ENCODE measurements at places on chromosomes 4 and X.
A peak's percentile ranks its signal among the peaks of the same experiment; 100 is the strongest.

- no peak for DNase-seq
Measured at GRCh38 chr4:36439556-36439955, 158.1 kb downstream of the DTHD1 start.

DNA sequence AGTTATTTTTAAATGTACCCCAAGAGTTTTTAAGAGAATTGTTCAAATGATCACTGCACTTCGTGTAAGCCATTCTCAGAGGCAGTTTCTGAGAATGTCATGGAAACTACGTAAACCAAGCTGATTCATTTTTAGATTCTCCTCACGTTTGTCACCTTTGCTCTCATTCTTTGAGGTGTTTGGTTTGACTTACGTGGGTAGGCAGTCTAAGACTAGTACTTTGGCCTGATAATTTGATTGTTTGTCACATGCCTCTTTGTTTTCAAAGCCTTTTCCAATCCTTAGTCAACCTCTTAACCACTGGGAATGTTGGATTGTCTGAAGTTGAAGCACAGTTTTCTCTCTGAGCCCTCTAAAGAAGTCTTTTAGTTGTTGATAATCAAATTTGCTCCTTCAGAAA lies 10.5 kb downstream of the SEPTIN11 start:
- peak; percentile 7 for DNase-seq

DNA sequence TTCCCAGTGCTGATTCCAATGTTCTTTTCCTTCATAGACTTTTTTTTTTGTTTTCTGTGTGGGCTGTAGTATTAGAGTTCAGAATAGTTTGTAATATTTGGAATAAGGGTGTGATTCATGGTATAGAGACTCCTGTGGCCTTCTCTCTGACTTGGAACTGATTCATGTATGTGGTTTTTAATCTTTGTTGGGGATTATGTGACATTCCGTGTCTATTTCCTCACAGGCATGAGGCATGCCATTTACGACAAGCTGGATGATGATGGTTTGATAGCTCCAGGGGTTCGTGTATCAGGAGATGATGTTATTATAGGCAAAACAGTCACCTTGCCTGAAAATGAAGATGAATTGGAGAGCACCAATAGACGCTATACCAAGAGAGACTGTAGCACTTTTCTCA lies 44.4 kb downstream of the POLR2B start:
- DNase-seq = no peak

DNA sequence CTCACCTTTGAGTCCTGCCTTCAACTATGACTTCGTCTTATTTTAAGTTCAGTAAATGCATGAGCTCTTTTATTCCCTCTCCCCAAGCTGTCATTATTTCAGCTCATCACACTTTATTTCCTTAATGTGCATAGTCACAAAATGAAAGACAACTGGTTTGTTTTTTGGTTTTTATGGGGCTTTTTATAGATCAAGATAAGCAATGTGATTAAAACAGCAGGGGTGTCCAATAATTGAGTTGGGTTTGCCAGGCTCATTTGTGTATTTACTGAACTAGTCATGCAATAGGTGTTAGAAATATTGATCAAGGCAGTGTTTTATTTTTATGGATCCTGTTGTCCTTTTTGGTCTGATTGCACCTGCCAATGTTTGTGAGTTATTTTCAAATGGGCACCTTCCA lies 102.2 kb downstream of the FRMPD4 start:
- no peak for DNase-seq

- DNase-seq = no peak
Measured at GRCh38 chr4:52836120-52836519, 26.0 kb upstream of the RASL11B start.

GRCh38 chr4:31474221-31474620 lies 754.1 kb downstream of the PCDH7 start:
- no peak for DNase-seq

DNA sequence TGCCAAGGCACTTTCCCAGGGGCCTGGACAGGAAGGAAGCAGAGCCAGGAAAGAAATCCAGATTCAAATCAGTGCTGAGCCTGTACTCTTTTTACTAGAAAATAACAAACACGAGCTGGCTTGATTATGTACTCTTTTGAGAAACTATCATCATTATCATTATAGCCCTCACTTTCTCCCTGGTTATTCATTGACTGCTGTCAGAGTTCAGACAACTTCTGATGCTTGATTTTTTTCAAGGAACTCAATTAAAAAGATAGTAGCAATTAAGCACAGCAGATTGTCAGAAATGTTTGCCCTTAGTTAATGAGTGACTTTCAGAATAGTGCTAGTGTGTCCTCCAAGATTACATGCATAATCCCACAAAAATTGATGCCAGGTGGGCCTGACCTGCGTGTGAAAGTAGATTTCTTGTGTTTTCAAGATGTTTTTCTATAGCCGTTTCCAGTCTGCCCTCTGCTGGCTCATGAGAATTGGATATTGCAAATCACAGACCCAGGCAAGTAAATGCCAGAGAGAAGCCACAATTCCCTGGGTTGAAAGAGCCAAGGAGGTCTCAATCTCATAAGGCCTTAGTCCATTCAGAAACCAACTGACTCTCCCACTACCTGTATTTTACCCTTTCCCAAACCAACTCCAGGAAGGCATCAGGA lies 14.3 kb upstream of the PNPLA4 start:
- DNase-seq = peak; percentile 3

GRCh38 chrX:52015794-52016193 lies 53.2 kb downstream of the MAGED4B start:
- no peak for DNase-seq

- no peak for DNase-seq
Measured at GRCh38 chr4:73902817-73903547, 33.8 kb downstream of the CXCL1 start.

DNA sequence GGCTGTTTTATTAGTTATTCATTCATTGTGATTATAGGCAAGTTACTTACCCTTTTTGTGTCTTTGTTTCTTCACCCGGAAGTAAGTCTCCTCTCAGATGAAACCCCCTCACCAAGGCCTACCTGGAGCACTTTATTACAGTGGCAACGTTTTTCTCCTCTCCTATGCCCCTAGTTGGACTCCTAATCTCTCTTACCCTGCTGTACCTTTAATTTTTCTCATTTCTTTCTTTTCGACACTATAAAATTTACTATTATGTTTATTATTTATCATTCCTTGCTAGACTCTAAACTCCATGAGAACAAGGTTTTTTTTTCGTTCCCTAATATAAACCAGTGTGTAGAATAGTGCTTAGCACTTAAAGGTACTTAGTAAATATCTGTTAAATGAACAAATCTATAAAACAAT lies 17.5 kb downstream of the STAP1 start:
- DNase-seq = no peak

GRCh38 chr4:186205156-186205555 lies 13.8 kb downstream of the CYP4V2 start:
- no peak for DNase-seq

DNA sequence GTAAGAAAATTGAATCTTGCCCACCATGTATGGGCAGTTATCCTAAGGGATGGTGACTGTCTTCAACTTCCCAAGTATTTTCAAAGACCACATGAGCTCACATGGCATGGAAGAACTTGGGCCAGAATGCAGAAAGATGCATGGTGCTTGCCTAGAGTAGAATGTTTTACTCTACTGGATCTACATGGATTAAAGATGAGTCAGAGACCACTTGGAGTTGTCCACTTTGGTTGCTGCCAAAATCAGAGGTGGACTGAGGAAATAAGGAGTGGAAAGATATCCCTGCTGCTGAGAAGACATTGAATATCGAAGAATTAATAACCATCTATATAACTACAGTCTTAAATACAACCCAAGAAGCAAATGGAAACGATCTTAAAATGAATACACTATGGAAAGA lies 498.1 kb downstream of the NLGN4X start:
- no peak for DNase-seq

- peak; percentile 84 for DNase-seq
Measured at GRCh38 chr4:77921701-77922100, 59.1 kb downstream of the MRPL1 start.

- DNase-seq = peak; percentile 44
Measured at GRCh38 chrX:43349363-43349762, 306.7 kb upstream of the MAOA start.

- DNase-seq = no peak
Measured at GRCh38 chrX:13808293-13808692, 8.6 kb downstream of the GPM6B start.

GRCh38 chr4:145216535-145216934 lies 36.1 kb upstream of the OTUD4 start:
- no peak for DNase-seq

GRCh38 chrX:17266136-17266535 lies 108.9 kb upstream of the NHS start:
- DNase-seq = no peak

DNA sequence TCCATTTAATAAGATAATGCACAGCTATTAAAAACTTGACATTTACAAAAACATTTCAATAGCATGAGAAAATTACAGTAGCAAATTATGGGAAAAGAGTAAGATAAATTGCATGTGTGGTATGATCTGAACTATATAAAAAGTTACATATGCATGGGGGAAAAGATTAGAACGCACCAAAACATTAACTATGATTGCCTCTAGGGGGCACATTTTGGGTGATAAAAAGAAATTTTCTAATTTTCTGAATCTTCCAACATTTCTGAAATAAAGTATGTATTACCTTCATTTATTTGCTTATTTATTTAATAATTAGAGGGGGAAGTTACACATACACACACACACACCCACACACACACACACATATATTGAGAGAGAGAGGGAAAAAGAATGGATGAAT lies 19.6 kb upstream of the KDM5C start:
- DNase-seq = no peak

GRCh38 chr4:53633608-53634007 lies 42.3 kb upstream of the LNX1 start:
- DNase-seq = no peak

DNA sequence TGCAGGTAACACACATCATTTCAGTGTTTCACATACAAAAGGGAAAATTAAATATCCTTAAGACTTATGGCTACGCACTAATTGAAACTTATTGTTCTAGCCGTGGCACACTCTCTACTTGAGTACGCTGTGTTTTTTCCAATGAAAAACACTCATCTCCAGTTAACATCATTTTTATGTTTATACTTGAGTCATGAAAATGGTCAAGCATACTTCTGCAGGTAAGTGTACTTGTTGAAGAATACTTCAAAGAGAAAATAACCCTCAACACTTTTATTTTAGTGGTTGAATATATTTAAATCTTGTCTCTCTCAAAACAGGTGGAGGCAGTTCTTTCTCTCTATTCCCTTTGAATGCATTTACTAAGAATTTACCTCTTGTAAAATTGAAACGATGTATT lies 538.7 kb upstream of the PCDH7 start:
- DNase-seq = no peak

DNA sequence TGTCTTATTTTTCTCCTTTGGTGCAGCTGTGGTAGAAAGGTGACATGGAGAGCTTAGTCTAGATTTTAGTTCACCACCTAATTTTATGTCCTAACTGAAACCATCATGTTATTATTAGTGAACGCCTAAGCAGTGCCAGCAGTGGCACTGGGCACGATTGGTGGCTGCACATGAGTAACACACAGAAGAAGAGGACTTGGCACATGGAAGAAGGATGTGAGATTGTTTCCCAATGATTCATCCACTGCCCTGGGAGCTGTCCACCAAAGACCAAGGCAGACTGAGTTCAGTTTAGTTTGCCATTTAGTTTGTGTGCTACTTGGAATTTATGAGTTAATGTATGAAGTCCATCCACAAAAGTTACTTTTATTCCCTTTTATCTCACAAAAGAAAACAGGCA lies 68.1 kb upstream of the NAP1L5 start:
- DNase-seq = no peak

- DNase-seq = no peak
Measured at GRCh38 chr4:2689825-2690700, 66.1 kb downstream of the TNIP2 start.

- DNase-seq = no peak
Measured at GRCh38 chr4:20881658-20882057, 181.4 kb downstream of the PACRGL start.

- DNase-seq = no peak
Measured at GRCh38 chrX:63889001-63889400, 104.0 kb upstream of the ARHGEF9 start.

Measured in HepG2 (cell line).